ENCODE measurements at places on chromosomes 16 and 17. TPM values are rescaled to one million over a fixed set of nuclear protein-coding genes. Genes with fewer than 3 reads are reported as not detected.

DNA sequence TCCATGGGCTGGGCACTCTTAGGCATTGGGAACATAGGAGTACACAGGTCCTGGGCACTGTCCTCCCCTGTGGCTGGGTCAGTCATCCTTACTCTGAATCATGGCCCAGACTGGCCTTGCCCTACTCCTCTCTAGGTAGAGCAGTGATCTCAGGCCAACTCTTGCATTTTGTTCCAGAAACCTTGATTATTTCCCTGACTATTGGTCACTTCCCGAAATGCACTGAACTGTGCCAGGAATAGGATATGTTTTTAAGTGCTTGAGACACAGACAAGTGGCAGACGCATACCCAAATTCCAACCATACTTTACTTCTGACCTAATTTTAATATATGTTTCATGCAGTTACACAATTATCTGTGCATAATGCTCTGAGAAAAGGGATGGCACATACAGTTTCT lies 10.3 kb downstream of the KRABD2 start:
- H3K4me1 ChIP-seq: peaks cover 5% of the 10 kb centered on the region
- H3K36me3 ChIP-seq: peaks cover 13% of the 10 kb centered on the region
- H3K27ac ChIP-seq: peak overlapping the region; percentile 15
- no peak overlapping the region for H3K4me3 ChIP-seq
- no peaks in the 10 kb centered on the region for H3K27me3 ChIP-seq

DNA sequence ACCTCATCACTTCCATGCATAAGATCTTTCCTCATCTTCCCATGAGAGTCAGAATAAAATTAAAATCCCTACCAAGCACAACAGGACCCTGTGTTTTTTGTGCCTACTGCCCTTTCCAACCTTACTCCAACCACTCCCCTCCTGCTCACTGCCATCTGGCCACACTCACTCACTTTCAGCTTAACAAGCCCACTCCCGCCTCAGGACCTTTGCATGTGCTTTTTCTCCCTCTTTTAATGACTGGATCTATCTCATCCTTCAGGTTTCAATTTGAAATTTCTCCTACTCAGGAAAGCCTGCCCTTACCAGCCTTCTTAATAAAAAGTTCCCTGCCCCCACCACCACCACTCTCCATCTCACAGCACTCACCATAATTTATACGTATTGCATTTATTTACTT lies 14.7 kb downstream of the C17orf67 start:
- H3K4me1 ChIP-seq: no peaks in the 10 kb centered on the region
- H3K27me3 ChIP-seq: no peaks in the 10 kb centered on the region
- no peak overlapping the region for H3K4me3 ChIP-seq
- no peak for DNase-seq
- H3K27ac ChIP-seq: no peak overlapping the region
- H3K36me3 ChIP-seq: no peaks in the 10 kb centered on the region

DNA sequence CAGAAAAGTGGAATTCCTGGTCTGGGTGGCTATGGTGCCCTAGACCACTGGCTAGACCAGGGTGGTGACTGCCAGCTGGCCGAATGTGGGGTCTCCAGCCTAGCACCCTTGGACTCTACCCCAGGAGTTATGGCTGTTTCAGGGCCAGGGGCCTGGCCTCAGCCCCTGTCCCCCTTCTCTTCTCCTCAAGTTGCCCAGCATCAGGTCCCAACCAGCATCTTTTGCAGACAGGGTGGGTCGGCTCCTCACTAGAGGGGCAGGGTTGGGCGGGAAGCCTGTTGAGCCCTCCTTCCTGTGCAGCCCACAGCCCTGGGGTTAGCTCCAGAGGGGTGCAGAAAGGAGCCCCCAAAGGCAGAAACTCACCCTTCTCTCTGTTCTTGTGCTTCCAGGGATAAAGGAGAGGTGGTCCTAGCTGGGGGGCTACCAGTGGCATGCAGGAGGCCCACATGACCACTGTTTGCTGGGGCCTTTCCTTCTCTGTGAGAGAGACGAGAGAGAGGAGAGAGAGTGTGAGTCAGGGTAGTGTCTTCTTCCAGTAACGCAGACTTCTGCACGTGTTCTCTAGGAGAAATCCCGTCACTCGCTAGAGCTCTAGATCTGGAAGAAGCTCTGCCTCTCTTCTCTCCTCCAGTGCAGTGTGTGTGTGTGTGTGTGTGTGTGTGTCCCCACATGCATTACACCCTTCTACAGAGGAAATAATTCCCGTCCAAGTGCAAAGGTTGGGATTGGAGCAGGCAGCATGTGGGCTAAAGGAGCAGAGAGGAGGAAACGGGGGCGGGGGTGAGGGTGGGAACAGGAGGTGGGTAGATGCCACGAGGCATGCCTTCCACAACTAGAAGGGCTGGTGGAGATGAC lies 209.4 kb downstream of the SEC14L1 start:
- H3K4me1 ChIP-seq: peaks cover 44% of the 10 kb centered on the region
- peak overlapping the region; percentile 78 for H3K27ac ChIP-seq
- no peak overlapping the region for H3K4me3 ChIP-seq
- H3K27me3 ChIP-seq: no peaks in the 10 kb centered on the region

The SLC38A8 gene
- total RNA-seq: 1.1 TPM

The GP2 gene
- 2.0 TPM for total RNA-seq

The BRICD5 gene
- 2.7 TPM for total RNA-seq

The TUBB3 gene
- 39.1 TPM for total RNA-seq

The SLC52A1 gene
- not detected for total RNA-seq
